EL (cell line): ENCODE measurements at places on chromosomes 4 and X.

DNA sequence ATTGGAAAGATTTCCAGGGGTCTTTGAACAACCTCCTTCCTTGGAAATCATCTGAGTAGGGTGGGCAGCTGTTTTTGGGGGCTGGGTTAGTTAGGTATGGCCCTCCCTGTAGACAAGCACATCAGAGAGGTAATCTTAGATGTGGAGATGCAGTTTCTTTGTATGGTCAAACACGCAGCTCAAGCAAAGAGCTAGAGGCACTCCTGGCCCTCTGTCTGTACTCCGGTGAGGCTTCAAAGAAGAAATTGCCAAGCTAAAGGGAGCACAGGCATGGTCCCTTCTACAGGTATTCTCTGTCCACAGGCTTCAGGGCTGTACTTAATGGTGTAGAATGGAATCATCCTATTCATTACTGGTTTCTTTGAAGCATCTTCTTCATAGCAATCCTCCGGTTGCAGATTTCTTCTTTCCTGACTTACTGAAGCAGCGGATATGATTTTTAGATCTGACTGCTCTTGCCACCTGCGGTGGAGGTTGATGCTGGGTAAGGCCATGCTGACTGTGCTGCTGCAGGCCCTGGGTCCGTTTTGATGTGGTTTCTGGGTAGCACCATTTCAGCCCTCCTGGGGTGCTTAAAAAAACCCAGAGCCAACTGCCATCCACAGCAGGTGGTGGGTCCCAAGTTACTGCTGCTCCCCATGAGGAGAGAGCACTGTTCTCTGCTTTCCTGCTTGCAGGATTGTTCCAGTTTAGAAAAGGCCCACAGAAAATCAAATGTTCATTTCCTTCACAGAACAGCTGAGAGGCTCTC, 318.9 kb upstream of the GATB start:
- DNase-seq, result no peak

GRCh38 chrX:103464072-103464773, 55.1 kb downstream of the RAB40A start:
- DNase-seq, result peak; percentile 37

- DNase-seq, result peak; percentile 93
Measured at GRCh38 chr4:40255393-40256281, 58.8 kb downstream of the RHOH start.

DNA sequence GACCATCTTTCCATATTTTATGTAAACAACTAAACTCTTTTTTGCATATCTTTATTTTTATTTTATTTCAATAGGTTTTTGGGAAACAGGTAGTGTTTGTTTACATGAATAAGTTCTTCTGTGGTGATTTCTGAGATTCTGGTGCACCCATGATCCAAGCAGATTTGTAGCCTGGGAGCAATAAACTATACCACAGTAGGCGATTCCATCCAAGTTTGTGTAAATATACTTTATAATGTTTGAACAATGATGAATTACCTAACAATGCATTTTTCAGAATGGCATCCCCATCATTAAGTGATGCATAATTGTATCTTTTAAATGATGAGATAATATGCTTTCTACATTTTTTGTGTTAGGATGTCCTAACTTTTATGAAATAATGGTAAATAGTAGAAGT, 39.2 kb upstream of the CYSLTR1 start:
- DNase-seq, result no peak

GRCh38 chrX:10984213-10984612, 126.9 kb upstream of the HCCS start:
- no peak for DNase-seq

DNA sequence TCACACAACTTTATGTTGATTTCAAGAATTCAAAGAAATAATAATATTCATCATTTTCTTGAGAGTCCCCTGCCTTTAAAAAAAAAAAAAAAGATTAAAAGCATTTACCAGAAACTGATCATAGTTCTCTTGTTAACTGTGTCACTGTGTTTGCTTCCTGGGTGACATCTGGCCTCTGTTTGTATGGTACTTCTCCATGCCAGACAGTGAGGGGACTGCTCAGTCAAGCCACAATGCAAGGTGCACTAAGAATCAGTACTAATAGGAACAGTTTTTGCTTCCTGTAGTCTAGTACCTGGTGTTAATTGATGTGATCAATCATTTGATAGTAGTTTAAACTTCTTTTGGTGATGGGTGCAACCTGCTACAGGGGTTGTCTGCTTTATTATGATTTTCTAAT, 77.5 kb downstream of the PHOX2B start:
- DNase-seq, result no peak

- no peak for DNase-seq
Measured at GRCh38 chr4:22427675-22428074, 88.2 kb downstream of the ADGRA3 start.

DNA sequence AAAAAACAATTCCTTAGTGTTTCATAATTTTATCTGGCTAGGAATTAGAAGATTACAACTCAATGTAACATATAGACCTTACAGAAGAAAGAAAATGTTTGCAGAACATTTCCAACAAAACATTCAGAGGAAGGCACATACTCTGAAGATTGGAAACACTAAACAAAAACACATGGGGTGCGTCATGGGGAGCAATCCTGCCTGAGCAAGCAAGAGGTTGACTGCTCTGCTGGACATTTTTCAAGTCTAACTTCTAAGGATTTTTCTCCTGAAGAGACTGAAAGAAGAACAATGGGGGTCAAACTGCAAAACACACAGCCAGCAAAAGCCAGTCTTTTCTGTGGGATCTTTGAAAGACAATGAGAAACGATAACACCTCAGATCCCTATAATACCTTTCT, 182.8 kb downstream of the GUCY2F start:
- DNase-seq, result no peak

- peak; percentile 44 for DNase-seq
Measured at GRCh38 chrX:16319929-16320328, 152.6 kb downstream of the MAGEB17 start.

DNA sequence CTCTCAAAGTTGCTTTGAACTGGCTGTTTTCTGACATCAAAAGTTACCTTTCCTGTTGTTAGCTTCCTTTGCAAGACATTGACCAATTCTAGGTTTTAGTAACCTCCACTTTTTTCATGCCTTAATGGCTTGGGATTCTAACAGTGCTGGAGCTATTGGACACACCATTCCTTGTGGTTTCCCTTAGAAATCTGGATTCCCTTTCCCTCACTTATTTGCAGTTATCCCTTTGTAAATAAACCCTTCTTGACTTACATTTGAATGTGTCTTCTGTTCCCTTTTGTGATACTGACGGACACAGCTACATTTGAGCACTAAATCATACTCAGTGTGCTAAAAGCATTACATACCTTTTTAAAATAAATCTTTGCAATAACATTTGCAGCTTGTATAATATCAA, 1927.6 kb upstream of the IGFBP7 start:
- DNase-seq, result no peak

- DNase-seq, result no peak
Measured at GRCh38 chr4:23943478-23943877, 53.6 kb upstream of the PPARGC1A start.

DNA sequence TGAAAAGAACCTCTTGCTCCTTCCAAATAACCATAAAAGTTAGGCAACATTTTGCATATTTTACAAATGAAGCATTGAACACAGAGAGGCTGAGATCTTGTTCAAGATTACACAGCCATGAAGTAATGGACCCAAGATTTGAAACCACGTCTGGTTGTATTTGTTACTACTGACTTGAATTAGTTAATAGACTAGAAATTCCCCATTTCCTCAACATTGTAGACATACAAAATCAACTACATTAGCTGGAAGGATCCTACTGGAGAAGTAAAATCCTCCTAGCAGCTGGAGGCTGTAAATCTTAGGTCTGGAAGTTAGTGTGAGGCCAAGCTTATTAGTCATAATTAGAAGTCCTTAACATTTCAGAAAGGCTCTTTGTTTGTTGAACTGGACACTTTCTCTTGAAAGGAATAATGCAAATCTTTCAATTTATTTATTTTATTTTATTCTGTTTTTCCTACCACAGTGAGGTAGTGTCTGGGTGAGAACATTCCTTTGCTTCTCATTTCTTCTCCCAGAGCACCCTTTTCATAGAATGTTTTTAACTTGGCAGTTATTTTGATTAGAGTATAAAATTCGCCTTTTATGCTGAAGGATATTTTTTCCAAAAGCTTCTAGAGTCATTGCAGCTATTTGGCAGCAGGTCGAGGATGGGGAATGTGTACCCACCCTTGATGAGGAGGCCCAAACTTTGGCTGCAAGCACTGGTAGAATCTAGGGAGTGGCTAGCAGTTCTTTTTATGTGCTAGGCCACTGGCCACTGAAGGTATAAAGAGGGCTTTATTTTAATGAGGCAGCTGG, 62.0 kb upstream of the CLNK start:
- no peak for DNase-seq

GRCh38 chr4:29375716-29376115, 1344.5 kb upstream of the PCDH7 start:
- no peak for DNase-seq

DNA sequence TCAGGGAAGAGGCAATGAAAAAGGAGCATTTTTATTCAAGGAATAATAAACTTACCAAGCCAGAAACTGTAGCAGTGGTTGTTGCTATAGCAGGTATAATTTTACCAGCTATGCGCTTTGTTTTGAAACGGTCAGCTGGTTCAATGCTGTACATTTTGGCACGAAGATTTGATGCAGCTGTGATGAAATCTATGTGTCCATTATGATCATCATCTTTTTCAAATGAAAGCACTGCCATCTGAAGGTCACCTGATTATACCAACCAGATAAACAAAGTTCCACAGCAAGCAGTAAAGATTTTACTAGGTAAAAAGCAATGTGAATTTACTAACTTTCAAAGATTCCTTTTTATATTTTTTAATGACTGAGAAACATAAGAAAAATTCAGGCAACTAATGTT, 66.4 kb downstream of the STAP1 start:
- no peak for DNase-seq

GRCh38 chr4:77697860-77698590, 92.4 kb downstream of the CXCL13 start:
- DNase-seq, result peak; percentile 66

DNA sequence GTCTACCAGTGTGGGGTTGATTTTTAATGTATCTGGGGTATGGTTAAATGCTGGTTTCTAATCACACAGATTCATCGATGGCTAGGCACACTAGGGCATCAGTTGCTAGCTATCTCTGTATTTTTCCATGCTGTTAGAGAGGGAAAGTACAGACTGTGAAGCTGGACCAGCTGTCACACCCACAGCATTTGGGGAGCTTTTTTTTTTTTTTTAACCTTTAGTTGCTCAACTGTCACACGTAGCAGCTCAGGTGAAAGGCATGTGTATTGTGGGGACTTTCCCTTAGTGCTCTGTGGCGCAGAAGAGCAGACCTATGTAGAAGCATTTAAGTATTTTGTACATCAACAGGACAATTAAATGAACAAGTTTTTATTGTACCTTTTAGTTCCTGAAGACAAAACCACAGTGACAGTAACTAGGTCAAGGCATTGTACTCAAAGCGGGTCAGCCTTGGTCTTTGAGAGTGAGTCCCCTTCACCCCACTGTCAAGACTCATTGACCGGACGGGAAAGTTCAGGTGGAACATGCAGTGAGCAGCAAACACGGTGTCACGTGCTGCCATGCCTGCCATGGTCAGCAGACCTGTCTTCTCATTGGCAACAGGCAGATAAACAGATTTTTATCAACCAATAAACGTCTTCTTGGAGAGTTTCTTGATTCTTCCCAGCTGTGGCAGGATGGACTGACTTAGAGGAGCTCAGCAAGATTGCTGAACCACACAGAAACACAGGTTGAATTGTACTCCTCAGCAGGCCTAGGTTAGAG, 65.3 kb downstream of the CASP3 start:
- DNase-seq, result no peak

DNA sequence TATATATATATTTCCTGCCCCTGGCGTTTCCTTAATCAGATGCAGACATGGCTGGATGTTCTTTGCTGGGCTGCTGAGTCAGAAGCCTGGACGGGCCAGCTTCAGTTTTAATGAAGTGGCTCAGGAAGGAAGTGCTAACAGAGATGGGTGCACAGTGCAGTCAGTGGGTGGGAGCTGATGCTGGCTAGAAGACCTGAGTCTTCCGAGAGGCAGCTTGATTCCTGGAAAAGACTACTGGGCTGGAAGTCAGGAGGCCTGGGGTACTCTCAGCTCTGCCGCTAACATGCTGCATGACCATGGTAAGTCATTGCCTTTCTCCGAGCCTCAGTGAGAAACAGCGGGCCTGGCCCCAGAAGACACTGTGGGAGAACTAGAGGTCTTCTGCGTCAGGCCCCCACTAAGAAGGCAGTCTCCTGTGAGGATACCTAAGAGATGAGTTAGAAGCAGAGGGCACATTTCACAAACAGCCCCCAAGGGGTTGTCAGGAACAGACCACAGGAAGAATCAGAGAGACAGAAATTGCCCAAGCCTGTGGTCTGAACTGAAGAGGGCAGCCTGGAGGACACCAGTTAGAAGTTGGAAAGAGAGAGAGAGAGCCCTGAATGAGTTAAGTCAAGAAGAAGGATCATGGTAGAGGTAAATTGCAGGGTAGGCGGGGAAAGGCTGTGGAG, 8.3 kb upstream of the CD40LG start:
- peak; percentile 19 for DNase-seq

DNA sequence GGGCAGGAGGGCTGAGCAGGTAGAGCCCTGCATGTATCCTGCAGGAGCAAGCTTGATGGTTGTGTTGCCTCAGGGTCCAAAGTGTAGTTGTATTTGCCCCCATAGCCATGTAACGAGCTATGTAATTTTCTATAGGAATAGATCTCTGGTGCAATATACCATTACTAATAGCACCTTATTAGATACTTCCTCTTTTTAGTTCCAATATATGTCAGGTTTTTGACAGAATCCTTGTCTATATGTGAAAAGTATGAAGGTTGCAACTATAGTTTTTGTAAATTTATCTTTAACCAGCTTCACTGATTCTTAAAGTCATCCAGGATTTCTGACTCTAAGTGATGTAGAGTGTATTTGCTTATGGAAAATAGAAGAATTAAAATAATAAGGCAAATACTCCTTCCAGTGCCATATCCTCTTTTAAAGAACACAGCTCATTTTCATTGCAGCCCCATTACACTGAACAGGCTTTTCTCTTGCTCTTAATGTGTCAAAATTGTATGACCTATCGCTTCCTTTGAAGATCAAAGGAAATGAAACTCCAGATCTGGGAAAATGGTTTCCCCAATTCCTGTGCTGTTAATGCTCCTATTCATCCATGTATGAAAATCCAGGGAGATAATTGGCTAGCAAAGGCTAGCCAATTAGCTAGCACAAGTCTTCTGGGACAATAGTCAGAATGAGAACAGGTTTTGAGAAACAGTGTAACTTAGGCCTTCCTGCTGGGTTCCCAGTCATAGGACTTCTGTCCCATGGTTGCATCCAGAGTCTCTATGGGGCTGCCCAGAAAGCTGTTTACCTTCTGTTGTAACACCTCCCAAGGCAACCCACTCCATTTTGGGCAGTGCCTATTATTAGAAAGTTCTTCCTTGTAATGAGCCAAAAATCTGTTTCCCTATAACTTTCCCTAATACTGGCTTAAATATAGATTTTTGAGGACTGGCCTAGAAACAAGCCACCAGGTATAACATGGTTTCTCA, 90.6 kb downstream of the TSPAN7 start:
- DNase-seq, result no peak

- no peak for DNase-seq
Measured at GRCh38 chr4:37584071-37584470, 102.1 kb downstream of the RELL1 start.

GRCh38 chrX:47285836-47286320, 53.1 kb downstream of the USP11 start:
- DNase-seq, result peak; percentile 2
